Activated CD4-positive, alpha-beta T cell treated with anti-CD3 and anti-CD28 coated beads, Interleukin-10, Interleukin-2, amounts not matched to agents 100 ng/mL and 50 ng/mL, durations not matched to agents 16 hours and 8 hours (primary cell): ENCODE measurements at places on chromosomes 1 and 21.
A peak's percentile ranks its signal among the peaks of the same experiment; 100 is the strongest.

DNA sequence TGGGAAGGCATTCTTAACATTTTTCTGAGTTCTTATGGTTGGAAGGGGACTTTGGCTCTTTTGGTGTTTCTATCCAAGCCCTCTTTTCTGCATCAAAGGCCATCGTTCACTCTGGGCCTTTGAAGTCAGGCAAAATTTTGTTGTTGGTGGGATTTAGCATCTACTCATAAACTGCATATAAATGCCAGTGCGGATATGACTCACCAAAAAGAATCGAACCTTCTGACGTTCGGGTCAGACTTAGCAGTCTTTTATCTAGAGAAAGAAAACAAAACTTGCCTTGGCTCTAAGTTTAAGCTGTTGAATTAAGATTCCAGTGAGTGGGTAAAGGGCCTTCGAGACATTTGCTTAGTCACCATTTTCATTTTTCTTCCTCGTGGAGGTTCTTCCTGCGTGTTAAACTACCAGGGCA is 51.4 kb downstream of the EVA1C start:
- DNase-seq: no peak

DNA sequence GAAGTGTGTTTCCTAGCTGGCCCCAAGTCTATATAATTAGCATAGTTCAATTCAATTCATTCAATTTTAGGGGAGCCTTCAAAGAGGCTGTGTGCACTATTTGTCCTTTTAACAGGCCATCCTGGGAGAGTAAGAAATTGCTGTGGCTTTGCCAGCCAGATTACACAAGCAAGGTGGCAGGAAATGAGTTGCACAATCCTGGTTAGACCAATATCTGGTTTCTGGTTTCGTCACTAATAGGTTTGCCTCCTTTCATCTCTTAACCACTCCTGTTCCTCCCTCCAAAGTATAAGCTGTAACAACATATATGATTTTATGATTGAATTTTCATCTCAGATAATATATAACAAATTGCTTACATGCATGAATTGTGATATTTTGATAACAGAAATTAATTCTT is 84.1 kb upstream of the NEGR1 start:
- peak; percentile 23 for DNase-seq

GRCh38 chr1:230632273-230632873 is 9.9 kb upstream of the COG2 start:
- DNase-seq: peak; percentile 42

DNA sequence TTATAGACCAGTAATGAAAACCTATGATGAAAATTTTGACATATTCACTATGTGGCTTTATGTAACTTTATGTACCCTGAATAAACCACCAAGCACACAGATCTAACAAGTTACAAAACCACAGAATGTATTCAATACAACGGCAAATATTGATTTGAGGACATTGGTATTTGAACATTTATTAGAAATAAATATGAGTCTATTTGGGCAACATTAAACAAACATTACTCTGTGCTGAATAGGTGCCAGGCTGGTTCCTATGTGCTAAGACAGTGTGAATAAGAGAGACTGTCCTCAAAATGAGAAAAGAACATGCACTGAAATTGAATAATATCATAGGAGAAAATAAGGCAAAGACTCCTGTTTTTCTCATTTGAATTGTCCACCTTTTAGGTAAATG is 1341.2 kb downstream of the PLA2G4A start:
- no peak for DNase-seq

- no peak for DNase-seq
Measured at GRCh38 chr1:183094351-183094750, 71.1 kb downstream of the LAMC1 start.

- no peak for DNase-seq
Measured at GRCh38 chr1:57799490-57800115, 375.7 kb upstream of the DAB1 start.
